ENCODE measurements at places on chromosomes 12 and 14.
A peak's percentile ranks its signal among the peaks of the same experiment; 100 is the strongest.

DNA sequence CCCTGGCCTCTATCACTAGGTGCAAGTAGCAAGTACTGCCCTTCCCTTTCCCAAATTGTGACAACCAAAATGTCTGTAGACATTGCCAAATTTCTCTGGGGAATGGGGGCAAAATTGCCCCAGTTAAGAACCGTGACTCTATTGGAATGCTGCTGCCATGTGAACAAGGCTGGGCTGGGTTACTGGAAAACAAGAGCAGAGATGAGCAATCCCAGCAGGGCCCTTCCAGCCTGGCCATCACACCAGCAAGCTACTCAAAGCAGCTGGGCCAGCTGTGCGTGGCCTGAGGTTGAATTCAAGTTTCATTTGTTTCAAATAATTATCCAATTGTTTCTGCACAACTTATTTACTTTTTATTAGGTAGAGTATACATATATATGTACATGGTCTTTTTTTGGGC, 103.4 kb upstream of the PKP2 start:
- DNase-seq: no peak

DNA sequence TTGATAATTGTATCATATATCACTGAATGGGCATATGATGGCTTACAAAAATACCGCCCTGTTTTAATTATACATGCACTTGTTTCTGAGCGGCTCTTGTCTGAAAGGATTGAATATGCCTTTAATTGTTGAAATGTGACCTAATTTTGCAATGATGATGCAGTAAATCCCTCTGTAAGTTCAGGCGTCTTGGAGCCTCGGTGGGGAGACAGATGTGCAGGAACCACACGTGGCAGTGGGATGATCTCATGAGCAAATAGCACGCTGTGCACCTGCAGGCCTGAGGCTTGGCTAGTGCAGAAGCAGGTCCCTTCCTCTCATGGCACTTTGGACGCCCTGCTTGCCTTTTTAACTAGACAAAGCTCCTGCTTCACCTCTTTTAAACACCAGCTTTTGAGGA, 49.3 kb upstream of the ASPG start:
- no peak for DNase-seq

DNA sequence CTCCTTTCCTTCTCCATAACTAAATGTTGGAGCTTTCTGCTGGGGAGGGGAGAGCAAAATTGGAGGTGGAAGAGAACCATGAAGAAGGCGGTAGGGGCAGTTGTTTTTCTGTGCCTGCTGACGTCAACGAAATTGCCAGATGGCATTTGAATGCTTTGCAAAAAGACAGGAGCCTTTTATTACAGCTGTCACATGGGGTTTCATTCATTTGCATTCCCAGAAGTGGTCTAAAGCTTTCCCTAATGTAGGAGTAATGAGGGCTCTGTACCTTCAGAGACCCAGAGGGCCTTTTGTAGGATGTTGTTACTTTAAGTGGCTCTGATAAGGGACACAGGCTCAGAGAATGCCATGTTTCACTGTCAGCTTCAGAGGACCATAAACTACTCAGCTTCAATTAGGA, 107.1 kb upstream of the SLCO1C1 start:
- peak; percentile 85 for DNase-seq

- no peak for DNase-seq
Observed at GRCh38 chr14:72643317-72643801, 250.5 kb downstream of the DPF3 start.

DNA sequence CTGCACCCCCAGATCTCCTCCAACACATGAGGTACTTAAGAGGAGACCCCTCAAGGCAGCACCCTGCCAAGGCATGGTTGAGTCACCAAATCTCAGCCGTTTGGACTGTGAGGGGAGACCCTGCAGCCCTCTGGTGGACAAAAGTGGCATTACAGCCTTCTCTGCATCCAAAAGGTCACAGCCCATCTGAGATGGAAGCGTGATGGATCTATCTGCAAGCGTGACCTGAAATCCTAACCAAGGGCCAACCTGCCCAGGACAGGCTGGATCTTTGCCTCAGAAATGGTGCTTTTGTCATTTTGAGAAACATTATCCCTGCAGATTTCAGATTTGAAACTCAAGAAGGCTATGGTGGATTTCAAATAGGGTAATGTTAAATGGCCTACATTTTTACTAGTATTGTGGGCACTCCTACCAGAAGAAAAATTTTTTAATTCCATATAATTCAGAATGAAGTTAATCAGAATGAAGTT, 23.7 kb upstream of the DHRS4 start:
- peak; percentile 30 for DNase-seq

GRCh38 chr14:59229653-59230406, 41.4 kb downstream of the DAAM1 start:
- no peak for DNase-seq

GRCh38 chr12:131203666-131204415, 250.1 kb downstream of the ADGRD1 start:
- no peak for DNase-seq

DNA sequence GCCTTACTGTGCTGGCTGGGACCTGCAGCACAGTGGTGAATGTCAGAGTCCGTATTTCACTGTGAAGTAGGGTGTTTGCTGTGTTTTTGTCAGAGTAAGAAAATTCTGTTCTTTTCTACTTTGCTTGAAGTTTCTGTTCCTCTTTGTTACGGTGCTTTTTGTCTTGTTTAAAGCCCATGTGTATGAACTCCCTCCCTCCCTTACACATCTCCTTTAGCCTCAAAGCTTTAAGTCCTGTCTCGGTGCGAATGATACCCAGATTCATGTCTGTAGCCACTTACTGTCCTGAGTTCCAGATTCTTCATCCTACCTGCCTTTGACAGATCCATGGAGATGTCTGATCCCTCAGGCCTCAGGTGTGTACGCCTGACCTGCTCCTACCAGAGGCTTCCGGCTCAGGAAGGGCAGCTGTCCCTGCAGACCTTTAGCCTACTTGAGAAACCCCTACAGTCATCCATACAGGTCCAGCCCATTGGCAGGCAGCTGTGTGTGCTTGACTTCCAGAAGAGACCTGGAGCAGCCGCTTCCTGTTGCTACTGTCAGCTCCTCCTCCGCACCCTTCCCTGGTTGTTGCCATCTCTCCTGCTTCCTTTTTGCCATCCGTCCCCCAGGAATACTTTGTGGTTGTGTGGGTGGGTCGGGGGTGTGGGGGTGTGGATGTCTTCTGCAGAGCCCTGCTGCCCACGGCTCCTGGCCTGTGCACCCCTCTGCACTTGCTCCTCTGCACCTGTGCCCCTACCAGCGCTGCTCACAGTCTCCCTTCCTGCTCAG, 72.9 kb downstream of the DDX51 start:
- no peak for DNase-seq

- DNase-seq: no peak
Observed at GRCh38 chr12:115872212-115872611, 405.3 kb downstream of the MED13L start.

DNA sequence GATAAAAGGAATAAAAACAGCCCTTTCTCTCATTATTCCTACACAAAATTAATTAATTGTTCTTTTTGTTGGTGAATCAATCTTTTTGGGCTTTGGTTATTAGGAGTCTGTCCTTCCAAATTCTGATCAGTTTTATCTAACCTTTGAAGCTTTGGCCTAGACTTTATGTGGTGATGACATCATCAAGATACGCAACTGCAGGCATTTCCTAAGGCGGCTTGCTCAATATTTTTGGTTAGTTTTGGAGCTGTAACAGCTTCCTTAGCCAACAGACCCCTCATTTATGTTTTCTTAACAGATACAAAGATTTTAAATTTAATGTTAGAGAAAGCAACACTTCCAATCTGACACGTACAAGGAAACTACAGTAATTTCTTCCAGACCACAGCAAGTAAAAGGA, 87.8 kb upstream of the PDE3A start:
- no peak for DNase-seq

DNA sequence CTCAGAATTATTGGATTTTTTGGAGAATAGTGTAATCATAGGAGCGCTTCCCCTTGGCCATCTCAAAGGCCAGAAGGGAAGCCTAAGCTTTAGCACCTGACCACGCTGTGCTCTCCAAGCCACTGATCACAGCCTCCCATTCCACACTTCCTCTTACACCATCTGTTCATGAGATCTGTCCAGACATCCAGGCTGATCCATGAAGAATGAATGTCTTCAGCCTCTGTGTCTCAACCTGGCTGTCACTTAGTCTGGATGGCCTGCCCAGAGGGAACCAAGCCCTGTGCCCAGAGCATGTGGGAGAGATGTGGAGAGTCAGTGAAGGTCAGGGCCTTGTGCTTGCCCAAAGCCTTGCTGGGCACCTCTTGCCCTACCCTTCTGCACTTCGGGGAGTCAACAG, 40.5 kb downstream of the TSPAN11 start:
- DNase-seq: no peak

- no peak for DNase-seq
Observed at GRCh38 chr12:15679151-15679550, 110.0 kb downstream of the EPS8 start.

GRCh38 chr12:51806896-51807295, 41.6 kb downstream of the FIGNL2 start:
- no peak for DNase-seq

DNA sequence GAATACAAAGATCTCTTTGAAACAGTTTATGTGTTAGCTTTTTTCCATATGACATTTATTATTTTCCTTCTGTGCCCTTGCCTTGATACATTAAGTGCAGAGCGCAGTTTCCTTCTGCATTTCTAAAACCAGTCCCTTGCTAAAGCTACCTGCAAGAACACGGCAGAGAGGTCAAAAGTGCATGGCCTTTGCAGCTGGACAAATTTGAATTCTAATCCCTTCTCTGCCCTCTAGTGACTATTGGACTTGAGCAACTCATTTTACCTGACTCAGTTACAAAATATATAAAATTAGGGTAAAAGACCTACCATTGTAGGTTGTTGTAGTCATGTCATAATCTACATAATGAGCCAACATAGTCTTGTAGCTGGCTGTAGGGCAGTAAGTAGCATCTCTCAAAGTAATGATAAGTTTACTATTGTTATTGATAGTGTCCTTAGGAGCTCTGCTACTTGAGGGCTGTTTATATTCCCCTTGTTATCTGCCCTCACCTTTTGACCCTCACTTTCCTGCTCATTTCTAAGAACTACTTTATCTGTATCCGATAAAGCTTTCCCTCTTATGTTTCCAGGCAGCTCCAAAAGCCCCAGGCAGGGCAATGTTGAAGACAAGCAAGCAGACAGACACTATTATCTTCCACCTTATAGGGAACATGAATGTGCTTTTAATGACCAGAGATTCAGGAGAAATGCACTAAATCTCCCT, 120.0 kb upstream of the PDZRN4 start:
- DNase-seq: no peak

DNA sequence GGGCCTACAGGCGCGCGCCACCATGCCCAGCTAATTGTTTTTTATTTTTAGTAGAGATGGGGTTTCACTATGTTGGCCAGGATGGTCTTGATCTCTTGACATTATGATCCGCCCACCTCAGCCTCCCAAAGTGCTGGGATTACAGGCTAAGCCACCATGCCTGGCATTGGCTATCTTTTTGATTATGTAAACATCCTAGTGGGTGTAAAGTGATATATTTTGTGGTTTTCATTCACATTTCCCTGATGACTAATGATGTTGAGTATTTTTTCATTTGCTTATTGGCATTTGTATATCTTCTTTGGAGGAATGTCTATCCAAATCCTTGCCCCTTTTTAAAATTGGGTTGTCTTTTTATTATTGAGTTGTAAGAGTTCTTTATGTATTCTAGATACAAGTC, 16.3 kb downstream of the CREBL2 start:
- no peak for DNase-seq

GRCh38 chr14:38430522-38430921, 174.6 kb upstream of the CLEC14A start:
- DNase-seq: no peak

DNA sequence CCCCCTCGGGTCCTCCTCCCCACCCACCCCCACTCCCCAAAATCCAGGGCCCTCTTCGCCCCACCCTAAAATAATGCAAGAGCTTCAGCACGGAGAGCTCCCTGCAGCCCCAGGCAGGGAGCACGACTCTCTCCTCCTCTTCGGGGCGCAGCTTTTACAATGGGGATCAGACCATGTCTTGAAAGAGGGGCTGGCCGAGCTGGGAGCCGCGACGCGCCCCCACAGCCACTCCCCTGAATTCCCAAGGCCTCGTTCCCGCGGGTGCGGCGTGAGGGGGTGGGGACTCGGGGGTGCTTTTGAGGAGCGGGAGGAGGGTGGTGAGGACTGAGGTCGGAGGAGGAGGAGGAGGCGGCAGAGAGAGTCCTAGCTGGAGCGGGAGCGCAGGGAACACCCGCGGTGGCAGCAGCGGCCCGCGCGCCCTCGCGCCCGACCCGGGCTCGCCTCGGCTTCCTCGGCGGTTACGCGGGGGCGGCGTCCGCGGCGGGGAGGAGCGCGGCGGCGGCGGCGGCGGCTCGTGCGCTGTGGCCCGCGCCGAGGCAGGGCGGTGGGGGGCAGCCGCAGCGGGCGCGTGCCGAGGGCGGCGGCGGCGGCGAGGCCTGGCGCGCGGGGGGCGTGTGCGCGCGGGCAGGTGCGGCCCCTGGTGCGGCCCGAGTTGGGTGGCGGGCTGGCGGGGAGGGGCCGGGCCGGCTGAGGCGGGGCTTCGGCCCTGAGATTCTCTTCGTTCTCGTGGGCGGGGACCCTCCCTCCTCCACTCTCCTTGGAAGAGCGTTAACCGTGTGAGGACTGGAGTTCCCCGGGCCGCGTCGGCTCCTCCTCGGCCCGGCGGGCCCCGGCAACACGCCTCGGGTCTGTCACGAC, at the start of gene ANKS1B:
Gene ANKS1B (minus strand): TSS at position 666 of the 858 bp plus-strand sequence. CDS start 699 bp downstream, outside the sequence.
- DNase-seq: peak; percentile 28

- no peak for DNase-seq
Observed at GRCh38 chr12:107229827-107230226, 136.5 kb upstream of the CRY1 start.

DNA sequence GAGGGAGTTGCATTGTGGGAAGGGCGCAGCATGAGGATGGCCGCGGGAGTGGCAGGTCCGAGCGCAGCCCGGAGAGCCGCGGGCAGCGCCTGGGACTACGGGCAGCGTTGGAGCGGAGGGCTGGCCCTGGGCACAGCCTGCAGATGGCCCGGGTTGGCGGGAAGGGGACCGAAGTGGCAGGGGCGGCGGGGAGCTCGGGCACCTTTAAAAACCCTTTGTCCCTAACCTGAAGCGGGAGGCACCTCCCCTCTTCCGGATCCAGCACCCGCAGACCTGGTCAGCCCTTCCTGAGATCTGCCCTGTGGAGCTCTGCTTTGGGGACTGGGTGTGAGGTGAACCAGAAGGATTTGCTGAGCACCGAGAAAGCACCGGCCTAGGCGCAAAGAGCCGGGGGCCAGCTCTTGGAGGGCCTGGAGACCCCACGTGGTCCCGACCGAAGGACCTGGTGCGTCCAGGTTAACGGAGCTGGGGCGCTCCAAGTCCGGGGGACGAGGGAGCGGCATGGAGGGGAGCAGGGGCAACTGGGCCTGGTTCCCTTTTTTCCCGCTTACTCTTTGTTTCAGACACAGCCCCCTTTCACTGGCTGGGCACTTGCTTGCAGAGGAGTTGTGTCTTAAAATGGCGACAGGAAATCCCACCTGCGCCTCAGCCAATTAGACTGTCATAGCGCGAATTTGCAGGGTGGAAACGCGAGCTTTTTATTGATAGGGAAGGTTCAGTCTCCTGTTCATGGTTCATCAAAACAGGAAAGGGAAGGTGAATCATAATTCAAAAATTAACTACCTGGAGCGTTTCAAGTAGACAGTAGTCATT, 792 bp upstream of the SLC38A1 start:
- no peak for DNase-seq

- DNase-seq: no peak
Observed at GRCh38 chr12:34302131-34302885, 280.0 kb downstream of the ALG10 start.

- no peak for DNase-seq
Observed at GRCh38 chr12:45613855-45614254, 115.7 kb upstream of the ARID2 start.

Data from NCI-H1048 (cell line).